Glomerular endothelial cell (primary cell): ENCODE measurements at places on chromosomes 11 and 22.

- no peak for DNase-seq
Measured at GRCh38 chr11:11960687-11961086, 47.7 kb downstream of the DKK3 start.

DNA sequence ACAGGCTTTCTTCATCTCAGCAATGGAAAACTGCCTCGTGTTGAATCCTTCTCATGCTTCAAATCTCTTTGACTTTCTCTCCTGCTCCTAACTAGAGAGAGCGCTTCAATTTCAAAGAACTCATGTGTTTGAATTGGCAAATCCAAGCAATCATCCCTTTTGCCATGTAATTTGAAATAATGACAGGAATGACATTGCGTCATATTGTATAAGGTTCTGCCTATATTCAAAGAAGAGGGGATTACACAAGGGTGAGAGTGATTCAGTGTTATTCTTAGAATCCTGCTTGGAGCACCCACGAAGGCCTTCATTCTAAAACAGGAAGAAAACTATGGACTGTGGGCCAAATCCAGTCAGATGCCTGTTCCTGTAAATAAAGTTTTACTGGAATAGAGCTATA, 720.6 kb downstream of the JRKL start:
- no peak for DNase-seq

DNA sequence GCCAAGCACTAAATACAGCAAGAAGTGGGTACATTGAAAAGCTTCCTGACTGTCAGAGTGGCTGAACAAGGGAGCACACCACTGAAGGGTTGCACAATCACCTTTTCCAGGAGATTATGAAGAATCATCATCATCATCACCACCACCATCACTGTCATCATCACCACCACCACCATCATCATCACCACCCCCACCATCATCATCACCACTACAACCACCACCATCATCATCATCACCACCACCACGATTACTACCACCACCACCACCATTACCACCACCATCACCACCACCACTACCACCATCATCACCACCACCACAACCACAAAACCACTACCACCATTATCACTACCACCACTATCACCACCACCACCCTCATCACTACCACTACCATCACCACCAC, 147.9 kb upstream of the TBCEL start:
- no peak for DNase-seq

- DNase-seq: no peak
Measured at GRCh38 chr11:47083913-47084312, 92.8 kb downstream of the ARFGAP2 start.

- no peak for DNase-seq
Measured at GRCh38 chr22:44618400-44618799, 83.6 kb upstream of the PRR5 start.

GRCh38 chr11:57273448-57274058, 36.5 kb upstream of the APLNR start:
- DNase-seq: no peak

- no peak for DNase-seq
Measured at GRCh38 chr11:534396-535209, 773 bp downstream of the HRAS start.

GRCh38 chr22:42414565-42415303, 17.5 kb downstream of the NFAM1 start:
- no peak for DNase-seq

- no peak for DNase-seq
Measured at GRCh38 chr22:17647991-17648390, 9.4 kb downstream of the BCL2L13 start.

DNA sequence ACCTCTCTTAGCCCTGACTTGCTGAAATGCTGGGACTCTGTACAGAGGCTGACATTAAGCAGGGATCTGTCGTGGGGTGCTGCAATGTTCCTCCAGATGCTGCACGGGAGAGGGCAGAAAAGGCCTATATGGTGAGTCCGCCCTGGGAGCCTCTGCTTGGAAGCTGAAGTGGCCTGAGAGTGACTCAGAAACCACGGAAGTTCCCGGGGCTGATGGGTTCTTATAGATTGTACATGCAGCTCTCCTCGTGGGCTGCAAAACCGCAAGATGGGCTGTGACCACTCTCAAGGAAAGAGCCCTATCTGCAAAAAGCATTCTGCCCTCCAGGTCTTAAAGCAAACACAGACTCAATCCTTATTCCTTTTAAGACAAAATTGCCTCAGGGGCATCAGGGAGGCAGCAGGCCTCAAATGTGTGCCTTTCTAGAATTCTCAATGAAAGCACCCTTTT, 5.8 kb upstream of the SLC43A3 start:
- DNase-seq: no peak

- no peak for DNase-seq
Measured at GRCh38 chr11:69218271-69218682, 62.5 kb downstream of the SMIM38 start.

DNA sequence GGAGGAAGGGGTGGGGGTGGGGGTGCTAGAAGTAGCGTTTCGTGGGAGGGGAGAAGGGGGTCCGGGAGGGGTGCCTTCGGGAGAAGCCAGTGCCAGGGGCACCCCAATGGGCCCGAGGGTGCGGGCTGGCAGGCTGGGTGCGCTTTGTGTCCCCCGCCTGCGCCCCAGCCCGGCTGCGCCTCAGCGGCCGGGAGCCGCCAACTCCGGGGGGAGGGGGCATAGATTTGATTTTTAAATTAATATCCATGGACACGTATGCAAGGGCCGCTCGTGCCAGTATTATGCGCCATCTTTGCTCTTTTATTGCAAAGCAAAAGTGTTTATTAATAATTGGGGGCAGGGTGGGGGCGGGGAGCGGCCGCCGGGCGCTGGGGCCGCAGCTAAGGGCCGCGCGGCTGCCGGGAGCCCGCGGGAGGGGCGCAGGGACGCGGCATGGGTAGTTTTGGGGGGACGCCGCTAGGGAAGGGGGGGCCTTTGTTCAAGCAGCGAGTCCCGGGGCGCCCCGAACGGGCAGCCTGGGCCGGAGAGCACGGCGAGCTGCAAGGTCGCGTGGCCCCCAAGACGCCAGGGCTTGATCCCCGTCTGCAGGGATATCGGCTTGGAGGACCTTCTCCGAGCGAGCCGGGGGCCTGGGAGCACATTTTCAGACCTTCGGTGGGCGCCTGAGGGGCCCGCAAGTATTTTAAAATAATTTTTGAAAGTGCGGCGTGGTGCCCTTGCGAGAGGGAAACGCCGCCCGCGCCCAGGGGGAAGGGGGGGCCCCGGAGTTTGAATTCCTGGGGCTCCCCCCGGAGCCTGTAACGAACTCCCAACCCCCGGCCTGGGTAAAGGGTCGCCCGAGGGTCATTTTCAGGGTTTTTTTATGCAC, 959 bp downstream of the CCND1 start:
- no peak for DNase-seq

- no peak for DNase-seq
Measured at GRCh38 chr11:50030193-50030592, 2.5 kb upstream of the OR4C45 start.

DNA sequence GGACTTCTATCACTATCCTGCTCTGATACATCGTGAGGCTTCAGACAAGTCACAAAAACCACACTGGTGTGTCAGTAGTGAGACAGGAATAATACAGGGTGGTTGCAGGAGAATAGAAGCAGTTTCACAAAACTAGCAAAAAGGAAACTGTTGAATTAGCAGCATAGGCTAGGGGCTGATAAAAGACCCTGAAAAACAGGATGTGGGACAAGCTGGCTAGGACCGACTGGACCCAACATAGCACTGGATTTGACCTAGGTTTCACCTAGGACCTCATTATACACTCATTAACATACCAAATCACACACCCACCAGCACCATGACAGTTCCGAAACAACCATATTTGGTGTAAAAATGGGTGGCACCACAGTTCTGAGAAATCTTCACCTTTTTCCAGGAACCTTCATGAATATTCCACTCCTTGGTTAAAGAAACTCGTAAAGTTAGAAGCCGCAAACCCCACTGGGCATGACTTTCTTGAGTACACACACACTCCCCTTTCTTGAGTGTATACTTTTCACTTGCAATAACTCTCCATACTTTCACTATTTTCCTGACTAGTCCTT, 76.2 kb downstream of the SLC1A2 start:
- DNase-seq: no peak

- no peak for DNase-seq
Measured at GRCh38 chr11:65700399-65700798, 11.7 kb upstream of the KAT5 start.

GRCh38 chr22:40728731-40729189, 49.5 kb downstream of the MCHR1 start:
- DNase-seq: no peak

- DNase-seq: no peak
Measured at GRCh38 chr22:48069256-48069655, 1306.8 kb downstream of the TBC1D22A start.

DNA sequence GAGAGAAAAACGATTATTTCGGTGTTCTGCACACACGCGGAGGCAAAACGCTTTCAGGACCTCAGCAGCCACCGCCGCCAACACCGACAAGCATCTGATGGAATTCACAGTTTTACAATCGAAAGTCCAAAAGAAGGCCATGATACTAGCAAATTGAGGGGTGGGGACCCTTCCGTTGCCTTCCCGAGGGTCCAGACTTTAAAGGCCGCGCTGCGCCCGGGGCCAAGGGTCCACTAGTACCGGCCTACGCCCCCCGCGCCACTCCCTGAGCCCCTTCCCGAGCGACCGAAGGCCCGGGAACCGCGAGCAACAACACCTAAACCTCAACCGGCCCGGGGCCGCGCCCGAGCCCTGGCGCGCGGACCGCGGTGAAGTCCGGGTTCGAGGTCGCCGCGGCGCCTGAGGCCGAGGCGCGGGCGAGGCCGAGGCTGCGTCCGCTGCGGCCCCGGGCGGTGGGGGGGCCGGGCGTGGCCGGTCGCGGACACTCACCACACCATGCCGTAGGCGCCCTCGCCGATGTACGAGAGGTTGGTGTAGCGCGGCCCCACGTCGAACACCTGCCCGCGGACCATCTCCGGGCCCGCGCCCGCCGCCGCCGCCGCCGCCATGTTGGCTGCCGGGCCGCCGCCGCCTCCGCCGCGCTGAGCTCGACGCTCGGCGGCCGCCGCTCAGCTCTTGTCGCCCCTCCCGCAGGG, 465 bp downstream of the MAPK1 start:
- no peak for DNase-seq

GRCh38 chr11:65785319-65786007, 1.4 kb upstream of the OVOL1 start:
- DNase-seq: no peak

DNA sequence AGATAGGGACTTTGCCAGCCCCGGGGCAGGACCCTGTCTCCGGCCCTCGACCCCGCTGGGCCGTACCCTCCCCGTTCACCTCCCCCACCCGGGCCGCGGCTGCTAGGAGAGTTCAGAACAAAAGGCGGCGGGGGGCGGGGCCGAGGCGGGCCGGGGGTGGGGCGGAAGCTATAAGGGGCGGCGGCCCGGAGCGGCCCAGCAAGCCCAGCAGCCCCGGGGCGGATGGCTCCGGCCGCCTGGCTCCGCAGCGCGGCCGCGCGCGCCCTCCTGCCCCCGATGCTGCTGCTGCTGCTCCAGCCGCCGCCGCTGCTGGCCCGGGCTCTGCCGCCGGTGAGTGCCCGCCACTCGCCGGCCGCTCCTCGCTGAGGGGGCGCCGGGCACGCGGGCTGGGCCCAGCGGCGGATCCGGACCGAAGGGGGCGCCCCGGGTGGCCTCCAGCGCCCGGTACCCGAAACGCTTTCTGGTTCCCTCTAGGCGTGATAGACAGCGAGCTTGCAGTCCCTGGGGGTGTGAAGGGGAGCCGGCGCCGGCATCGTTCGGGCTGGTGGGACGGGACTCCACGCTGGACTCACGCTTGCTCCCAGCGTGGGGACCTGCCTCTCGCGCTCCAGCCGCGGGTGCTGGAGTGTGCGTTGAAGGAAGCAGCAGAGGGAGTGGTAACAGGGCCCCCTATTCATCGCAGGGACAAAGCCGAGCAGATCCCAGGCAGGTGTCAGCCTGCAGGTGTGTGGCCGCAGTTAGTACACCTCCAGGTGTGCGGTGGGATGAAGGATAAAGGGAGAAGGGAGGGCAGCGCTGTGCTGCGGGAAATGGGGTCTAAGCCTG, at the start of gene MMP11:
Gene MMP11 (plus strand): TSS at position 201 of the 825 bp plus-strand sequence. CDS start 22 bp downstream, at position 223.
- no peak for DNase-seq

GRCh38 chr22:44745853-44746789, 6.3 kb upstream of the ARHGAP8 start:
- no peak for DNase-seq

DNA sequence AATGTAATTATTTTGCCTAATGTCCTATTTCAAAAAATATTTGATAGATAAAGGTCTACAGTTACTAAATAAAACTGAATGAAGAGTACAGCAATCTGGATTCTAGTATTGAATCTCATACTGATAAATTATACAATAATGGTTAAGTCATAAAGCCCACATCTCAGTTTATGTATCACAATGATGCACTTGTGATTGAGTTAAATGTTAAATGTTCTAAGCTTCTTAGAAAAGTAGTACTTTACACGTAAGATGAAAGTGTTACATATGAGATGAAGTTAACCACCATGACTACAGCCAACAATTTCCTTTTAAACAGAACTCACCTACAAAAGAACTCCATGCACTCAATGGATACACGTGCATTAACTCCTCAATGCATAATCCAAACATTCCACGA, 51.7 kb downstream of the PHF21A start:
- DNase-seq: no peak

DNA sequence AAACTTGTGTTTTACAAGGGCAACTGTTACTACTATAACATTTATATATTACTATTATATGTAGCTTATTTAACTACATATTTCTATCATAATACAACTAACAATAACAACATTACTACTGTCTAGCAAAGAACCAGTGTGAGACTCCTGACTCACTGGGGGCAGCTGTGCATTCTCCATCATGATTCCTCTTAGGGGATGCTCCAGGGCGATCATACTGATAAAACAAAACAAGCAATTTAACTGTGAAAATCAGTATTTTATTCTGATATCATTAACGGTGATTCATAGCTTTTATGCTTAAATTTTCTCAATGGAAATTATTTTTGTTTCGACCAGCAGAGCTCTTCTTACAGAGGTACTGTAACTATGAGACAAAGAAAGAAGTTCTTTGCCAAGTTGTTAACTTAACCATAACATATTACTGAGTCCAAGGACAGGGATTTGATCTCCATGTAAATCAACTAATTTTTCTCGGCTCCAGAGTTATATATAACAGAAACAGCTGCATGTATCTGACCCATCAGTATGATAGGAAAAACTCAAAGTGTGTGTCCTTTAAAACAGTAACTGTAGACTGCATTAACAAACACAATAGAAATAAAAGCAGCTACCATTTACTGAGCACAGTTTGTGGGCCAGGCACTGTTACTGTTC, 24.8 kb upstream of the FNBP4 start:
- DNase-seq: no peak

- no peak for DNase-seq
Measured at GRCh38 chr11:123742031-123742723, 717 bp upstream of the ZNF202 start.

GRCh38 chr11:48058064-48058463, 77.7 kb downstream of the PTPRJ start:
- no peak for DNase-seq

DNA sequence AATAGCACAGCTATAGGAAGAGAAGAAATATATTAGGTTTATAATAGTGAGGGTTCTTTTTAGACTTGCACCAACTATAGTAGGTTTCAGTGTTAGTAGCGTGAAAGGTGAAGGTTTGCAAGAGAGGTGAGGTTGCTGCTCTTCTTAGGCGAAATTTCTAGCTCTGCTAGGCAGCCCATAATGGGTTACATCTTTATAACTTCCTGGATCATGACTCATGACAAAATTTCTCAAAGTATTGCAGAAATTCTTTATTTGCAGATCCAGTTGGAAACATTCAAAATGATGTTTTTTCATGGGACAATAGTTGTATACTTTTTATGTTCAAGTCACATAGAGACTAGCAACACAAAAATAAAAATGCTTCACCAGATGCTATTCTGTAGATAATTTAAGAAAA, 260.0 kb downstream of the SOX6 start:
- no peak for DNase-seq
